ENCODE measurements at places on chromosomes 3 and 15.

GRCh38 chr15:59160880-59161593 lies 45.6 kb upstream of the LDHAL6B start:
- peak; percentile 17 for DNase-seq

GRCh38 chr15:63072023-63072650 lies 29.6 kb downstream of the TPM1 start:
- DNase-seq = no peak

DNA sequence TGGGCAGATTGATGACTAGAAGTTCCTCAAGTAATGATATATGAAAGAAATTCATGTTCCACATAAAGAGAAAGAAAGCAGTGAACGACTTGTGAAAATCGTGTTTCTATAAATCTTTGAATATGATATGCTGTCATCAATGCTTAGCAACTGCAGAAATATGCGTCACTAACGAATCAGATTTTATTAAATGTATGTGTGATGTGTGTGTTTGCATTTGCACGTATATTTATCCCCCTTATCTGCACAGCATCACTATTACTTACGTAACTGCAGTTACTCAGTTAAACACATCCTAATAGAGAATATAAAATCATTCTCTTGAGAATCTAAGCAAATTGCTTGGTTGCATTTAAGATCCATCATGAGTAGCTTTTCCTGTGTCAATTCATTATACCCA lies 468.6 kb downstream of the FGF12 start:
- DNase-seq = no peak

- no peak for DNase-seq
Measured at GRCh38 chr3:174126990-174127758, 729.6 kb downstream of the NLGN1 start.

DNA sequence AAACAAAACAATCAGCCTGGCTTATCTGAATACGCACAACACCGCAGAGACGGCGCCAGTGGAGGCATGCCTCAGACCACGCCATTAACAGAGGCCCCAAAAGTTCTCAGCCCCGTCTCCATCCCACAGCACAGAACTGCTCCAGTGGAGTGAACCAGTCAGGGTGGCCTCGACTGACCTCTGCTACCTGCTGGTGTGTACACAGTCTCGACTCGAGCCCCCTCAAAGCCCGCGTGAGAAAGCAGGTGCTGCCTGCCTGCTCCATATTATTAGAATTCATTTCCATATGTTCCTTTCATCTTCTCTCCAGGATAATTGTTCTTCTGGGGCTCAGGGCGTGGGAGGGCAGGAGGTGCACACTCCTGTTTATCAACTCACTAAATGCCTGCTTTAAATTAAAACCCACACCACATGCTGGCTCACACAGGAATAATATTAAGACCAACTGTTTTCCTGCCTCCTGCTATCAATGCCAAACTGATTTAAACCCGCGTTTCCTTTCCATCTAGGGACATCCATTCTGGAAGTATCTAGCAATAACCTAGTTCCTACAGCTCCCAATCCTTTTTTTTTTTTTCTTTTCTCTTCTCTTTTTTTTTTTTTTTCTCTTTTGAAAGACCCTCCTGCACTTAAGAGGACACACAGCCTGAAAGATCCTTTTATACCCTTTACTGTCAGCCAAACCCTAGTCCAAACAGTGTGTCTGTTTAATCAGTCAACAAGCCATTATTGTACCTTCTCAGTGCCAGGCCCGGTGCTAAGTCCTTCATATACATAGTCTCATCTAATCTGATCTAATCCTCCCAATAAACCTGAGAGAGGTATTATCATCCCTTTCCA lies 101.2 kb downstream of the TLE3 start:
- no peak for DNase-seq

DNA sequence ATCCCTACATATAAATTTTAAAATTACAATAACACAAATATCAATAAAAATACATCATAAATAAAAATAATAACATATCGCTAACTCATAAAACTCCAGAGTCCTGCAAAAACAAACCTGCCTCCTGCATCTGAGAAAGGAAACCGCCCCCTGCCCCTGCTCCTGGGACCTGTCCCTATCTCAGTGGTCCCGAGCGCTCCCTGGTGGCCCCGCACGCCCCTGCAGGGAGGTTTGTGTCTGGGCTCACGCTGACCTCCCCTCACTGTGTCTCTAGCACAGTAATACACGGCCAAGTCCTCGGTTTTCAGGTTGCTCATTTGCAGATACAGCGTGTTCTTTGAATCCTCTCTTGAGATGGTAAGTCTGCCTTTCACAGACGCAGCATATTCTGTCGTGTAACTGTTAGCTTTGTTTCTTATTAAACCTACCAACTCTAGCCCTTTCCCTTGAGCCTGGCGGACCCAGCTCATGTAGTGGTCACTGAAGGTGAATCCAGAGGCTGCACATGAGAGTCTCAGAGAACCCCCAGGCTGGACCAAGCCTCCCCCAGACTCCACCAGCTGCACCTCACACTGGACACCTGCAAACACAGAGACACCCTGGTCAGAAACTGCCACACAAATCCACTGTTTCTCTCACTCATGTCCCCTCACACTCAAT lies 554.1 kb downstream of the GOLGA6L6 start:
- no peak for DNase-seq

DNA sequence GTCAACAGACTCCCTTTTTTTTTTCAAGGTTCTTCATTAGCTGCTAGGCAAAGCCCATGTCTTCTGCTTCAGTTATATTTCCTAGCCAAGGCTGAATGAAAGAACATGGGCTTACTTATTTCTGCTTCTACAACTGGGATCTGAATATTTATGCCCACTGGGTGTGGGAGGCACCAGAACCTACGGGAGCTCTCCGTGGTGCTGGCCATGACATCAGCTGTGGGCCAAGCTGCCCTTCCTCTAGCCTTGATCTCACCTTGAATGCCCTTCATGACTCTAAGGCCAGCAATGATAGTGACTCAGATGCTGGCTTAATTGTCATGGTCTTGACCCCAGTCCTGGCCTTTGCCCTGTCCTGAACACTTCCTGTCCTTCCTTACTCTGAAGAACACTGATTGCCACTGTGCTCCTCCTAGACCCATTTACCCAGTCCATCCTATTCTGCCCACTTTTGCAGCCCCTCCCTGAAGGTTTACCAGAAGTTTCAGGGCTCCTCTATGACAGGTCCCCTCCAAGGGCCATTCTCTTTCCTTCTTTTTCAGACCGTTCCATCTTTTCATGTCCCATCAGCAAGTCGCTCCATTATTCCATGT lies 32.8 kb upstream of the PRR20G start:
- no peak for DNase-seq

- no peak for DNase-seq
Measured at GRCh38 chr3:11982341-11982941, 21.7 kb upstream of the SYN2 start.

DNA sequence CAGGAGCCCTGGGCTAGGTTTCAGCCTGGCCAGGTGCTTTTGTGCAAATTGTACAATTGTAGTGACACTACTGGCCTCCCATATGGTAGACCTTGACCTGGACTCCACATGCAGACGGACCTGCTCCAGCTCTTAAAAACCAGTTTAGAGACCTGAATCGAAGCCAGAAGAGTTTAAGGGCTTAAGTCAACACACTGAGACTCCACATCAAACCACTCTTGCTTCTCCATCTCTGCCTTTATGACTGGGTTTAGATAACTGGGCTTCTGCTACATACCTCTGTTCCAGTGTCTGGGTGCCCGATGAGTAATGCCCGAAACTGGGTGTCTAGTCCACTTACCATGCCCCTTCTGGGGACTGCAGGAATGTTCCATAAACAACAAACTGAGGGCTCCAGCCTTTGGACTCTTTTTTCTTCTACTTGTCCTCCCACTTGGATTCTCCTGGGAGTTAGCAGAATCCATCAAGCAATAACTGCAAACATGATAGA lies 32.8 kb downstream of the TMEM212 start:
- DNase-seq = no peak

GRCh38 chr15:53982071-53982680 lies 3.9 kb downstream of the UNC13C start:
- DNase-seq = no peak

GRCh38 chr3:186032321-186032720 lies 76.6 kb downstream of the ETV5 start:
- no peak for DNase-seq

- peak; percentile 61 for DNase-seq
Measured at GRCh38 chr15:41558400-41559238, at the start of gene TYRO3. TYRO3 (plus strand) TSS chr15:41559212; CDS start chr15:41559258, 46 bp downstream.

DNA sequence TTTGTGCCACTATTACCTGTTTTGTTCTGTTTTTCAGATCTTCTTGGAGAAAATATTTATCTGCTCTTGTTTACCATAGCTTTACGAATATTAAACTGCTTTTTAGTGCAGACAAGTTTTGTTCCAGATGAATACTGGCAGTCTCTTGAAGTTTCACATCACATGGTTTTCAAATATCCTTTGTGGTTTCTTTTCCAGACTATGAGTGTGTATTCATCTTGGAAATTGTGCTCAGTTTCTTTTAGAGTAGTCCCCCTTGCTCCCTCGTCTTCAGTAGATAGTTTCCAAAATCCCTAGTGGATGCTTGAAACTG lies 1.2 kb downstream of the PIGB start:
- no peak for DNase-seq

DNA sequence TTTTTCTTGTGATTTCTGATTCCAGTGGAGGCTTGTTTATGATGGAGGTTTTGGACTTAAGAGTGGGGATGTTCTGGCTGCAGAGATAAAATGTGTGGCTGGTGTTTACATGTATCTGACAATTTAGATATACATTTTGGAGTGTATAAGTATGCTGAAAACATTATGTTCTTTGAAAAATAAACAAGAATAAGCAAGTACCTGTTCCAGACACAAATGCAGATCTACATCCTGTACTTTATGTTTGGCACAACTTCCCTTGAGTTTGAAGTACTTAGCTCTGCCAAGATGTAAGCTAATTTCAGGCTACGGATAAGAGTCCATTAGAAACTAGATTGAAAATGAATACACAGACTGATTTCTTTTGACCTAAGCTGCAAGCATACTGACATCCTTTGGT lies 277.2 kb downstream of the CHST2 start:
- DNase-seq = no peak

DNA sequence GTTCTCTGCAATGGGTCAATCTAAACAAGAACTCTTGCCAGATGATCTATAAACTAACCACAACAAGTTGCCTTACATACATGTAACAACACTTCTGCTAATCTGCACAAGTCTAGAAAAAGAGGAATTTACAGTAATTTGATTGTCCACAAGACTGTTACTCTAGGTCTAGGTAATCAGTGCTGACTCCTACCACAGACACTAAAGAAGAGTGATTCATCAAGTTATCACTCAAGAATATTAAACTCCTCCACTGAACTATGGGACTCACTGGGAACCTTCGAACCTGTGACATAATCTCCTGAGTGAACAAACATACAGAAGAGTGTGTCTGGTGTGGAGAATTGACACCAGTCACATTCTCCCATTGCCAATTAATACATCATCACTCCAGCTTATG lies 138.3 kb downstream of the ANXA2 start:
- no peak for DNase-seq

GRCh38 chr15:80660119-80660518 lies 35.0 kb upstream of the ABHD17C start:
- no peak for DNase-seq

GRCh38 chr3:159502986-159503385 lies 485.6 kb upstream of the IL12A start:
- no peak for DNase-seq

- DNase-seq = no peak
Measured at GRCh38 chr15:71385026-71385425, 269.8 kb downstream of the THSD4 start.

DNA sequence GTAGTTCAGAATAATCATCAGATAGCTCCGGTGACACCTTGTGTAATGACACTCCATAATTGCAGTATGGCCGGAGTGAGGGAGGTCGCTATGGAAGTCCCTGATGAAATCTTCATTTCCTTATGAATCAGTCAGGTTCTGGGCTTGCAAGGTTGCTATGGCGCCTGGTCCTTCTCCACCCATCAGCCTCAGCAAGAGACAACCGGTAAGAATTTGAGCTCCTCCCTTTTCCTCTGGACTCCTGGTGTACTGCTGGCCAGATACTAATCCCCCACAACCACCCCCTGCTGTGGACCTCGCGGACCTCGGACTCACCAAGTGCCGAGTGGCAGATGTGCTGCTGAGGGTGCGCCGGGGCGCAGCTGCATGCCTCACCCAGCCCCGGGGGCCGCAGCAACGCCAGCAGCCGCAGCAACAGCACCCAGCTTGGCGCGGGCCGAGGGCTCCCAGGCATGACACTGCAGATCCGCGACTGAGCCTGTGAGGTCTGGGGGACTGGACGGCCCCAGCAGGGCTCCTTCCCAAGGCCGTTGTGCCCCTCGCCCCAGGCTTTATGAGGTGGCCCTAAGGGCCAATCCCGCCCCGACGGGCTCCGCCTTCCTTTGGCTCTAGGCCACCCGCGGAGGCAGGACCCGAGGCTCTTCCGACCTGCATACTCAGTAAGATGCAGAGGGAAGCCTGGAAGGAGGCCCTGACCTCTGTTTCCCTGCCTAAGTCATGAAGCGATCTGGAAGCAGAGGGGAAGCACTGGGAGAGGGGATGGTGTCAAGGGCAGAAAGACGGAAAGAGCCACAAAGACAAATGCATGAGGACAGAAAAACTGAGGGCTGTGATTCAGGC lies at the start of gene TIMP4:
TIMP4 (minus strand) TSS at position 526 of the 840 bp plus-strand sequence; CDS start at position 454, 72 bp downstream.
- no peak for DNase-seq

- no peak for DNase-seq
Measured at GRCh38 chr3:47016934-47017435, 37.5 kb downstream of the NBEAL2 start.

DNA sequence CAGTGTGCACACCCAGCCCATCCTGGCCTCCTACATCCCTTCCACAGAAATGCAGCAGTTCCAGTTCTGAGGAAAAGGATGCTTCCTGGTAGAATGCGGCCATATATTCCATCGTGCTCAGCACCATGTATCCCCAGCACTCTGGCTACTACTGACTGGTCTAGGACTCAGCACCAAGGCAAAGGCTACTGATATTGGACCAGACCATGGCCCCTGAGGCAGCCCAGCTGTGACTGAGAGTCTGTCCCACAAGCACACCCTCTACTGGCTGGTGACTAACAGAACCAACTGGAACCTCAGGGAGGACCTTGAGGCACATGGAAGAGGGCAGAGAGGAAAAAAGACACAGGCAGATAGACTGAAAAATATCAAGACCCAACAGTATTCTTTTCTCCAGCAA lies 30.0 kb downstream of the TARS3 start:
- no peak for DNase-seq

- no peak for DNase-seq
Measured at GRCh38 chr15:78982736-78983135, 37.9 kb upstream of the CTSH start.

- DNase-seq = no peak
Measured at GRCh38 chr3:59573911-59574310, 524.1 kb upstream of the CFAP20DC start.

DNA sequence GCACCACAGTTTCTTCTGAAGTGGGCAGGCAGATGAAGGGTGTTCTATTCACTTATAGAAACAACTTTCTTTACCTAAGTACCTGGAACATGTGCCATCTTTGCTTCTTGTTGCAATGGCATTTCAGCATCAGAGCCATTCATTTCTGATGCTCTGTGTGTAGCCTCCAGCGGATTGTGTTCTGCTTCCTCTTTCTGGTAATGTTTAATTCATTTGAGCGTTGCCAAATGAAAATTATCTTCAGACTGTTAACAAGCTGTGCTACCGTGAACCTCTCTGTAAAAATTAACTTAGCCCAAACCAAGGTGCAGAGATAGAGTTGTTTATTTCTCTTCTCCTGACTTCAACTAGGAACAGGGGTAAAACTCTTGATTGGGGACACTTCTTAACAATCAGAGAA lies 302.0 kb downstream of the EDEM1 start:
- DNase-seq = no peak

- no peak for DNase-seq
Measured at GRCh38 chr3:44509393-44509921, 32.0 kb upstream of the ZNF445 start.

Measured in stimulated activated CD4-positive, alpha-beta T cell treated with anti-CD3 and anti-CD28 coated beads, Interleukin-2, amount 100 ng/mL, for 48 hours (primary cell).